ENCODE measurements at places on chromosomes 4 and X.

GRCh38 chr4:8035371-8035780, 95.7 kb upstream of the AFAP1 start:
- no peak for DNase-seq

DNA sequence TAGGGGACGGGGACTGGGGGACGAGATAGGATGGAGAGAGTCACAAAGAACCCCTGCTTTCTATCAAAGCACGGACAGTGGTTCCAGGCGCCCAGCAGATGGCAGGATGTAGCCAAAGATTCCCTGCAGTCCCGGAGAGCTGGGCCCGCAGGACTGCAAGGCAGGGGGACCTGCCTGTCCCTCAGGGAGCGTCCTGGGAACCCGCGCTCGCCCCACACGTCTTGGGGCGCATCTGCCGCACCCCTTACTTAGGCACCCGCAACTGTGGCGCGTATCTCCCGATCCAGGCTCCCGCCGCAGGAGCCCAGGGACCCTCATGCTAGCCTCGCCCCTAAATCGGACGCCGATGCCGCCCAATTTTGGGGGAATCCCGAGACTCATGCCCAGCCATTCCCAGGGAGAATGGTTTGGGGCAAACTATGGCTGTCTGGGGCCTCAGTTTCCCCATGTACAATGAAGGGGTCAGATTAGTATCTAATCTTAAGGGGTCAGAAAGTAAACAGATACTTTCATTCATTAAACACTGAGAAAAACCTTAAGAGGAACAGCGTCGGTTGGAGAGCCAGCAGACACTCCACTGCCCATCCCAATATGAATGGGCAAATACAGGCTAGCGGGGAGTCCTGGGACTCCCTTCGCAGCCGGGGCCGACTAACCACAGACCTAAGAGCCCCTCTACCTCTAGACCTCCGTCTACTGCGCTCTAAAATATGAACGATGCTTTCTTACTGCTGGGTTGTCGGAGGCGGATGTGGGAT, 581 bp upstream of the STK32B start:
- DNase-seq, result no peak

- DNase-seq, result no peak
Measured at GRCh38 chr4:53005149-53005546, 143.0 kb downstream of the RASL11B start.

DNA sequence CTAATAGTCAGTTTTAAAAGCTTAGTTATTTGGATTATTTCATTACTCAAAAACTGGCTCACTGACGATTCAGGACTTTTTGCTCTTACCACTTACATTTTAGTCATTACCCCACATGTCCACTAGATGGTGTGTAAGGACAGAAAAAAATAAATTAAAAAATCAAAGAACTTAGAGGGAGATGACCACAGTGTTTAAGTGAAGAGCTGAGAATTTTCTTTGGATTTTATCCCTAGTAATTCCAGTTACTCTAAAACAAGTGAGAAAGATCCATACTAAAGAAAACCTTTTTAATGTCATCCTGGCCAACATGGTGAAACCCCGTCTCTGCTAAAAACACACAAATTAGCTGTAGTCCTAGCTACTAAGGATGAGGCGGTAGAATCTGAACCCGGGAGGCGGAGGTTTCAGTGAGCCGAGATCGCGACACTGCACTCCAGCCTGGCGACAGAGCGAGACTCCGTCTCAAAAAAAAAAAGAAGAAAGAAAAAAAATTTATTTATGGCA, 26.4 kb upstream of the TMPRSS11B start:
- DNase-seq, result no peak

DNA sequence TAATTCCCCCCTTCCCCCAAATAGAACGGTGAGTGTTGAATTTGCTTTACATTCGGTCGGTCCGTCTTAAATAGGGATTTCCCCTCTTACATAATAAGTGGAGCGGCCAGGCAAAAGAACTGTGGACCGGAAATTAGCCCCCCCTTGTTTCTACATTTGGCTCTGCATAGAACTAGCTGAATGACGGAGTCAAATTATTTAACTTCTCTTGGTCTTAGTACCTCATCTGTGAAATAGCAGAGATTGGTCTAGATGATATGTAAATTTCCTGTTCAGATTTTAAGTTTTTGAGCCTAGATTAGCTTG, 1.3 kb downstream of the SPATA18 start:
- no peak for DNase-seq

GRCh38 chr4:56979421-56980072, 851 bp downstream of the POLR2B start:
- DNase-seq, result peak; percentile 12

DNA sequence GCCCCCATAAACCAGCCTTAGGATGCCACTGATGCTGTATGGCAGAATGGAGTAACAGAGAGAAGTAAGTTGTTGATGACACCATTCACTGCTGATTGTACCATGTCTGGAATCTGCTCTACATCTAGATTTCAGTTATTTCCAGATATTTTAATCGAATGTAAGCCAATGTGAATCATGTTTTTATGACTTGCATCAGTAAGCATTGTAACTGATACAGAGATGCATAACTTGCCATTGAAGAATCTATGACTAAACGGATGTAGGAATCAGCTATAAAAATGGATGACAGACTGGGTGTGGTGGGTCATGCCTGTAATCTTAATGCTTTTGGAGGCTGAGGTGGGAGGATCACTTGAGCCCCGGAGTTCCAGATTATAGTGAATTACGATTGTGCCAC, 161.0 kb upstream of the GATB start:
- no peak for DNase-seq

DNA sequence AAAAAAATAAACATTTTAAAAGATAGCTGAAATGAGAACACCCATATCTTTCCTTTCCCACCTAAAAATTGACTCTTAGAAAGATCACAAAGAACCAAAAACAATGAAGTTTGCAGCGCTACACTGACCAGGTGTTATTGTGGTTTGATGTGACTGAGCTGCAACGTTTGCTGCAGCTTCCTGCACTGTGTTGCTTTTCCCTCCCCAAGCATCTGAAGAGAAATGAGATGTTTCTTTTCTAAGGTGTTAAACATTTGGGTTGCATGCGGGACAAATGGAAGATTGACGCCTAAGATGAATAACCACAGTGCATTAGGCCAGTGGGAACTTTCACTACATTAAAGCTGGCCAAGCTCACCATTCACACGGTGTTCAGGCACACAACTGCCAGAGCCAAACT, 8.9 kb downstream of the LEF1 start:
- DNase-seq, result no peak

DNA sequence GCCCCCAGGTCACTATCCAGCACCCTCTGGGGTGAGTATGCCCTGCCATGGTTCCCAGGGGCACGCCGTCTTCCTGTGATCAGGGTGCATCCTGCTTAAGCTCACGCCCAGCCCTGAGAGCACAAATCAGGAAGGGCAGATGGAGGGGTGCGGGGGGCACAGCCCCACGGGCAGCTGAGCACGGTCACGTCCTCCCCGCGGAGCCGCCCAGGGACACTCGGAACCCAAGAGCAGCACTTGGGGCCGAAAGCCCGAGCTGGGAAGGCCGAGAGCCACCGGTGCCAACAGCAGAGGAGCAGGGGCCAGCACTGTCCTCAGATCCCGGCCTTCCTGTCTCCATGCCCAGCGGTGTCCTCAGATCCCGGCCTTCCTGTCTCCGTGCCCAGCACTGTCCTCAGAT, 21.5 kb downstream of the NELFA start:
- no peak for DNase-seq

DNA sequence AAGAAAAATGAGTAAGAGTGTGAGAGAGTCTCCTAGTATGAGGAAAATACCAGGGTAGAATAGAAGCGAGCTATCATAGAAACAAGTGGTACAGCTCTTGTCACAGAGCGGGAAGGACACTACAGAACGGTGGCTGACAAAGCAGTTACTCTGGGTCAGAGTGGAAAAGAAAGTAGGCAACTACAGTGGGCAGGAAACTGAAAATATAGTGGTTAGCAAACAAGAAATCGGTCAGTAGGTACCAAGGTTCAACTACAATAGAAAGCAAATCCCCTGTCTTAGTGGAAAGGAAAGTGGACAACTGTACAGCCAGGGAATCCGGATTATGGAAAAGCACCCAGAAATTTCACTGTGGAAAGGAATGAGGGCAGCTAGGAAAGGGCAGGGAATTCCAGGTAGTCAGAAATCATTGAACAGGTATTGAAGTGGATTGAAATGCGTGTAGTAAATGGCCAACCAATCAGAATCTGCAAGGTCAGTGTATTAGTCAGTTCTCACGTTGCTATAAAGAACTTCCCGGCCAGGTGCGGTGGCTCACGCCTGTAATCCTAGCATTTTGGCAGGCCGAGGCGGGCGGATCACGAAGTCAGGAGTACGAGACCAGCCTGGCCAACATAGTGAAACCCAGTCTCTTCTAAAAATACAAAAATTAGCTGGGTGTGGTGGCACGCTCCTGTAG, 219.6 kb upstream of the DIAPH2 start:
- no peak for DNase-seq

DNA sequence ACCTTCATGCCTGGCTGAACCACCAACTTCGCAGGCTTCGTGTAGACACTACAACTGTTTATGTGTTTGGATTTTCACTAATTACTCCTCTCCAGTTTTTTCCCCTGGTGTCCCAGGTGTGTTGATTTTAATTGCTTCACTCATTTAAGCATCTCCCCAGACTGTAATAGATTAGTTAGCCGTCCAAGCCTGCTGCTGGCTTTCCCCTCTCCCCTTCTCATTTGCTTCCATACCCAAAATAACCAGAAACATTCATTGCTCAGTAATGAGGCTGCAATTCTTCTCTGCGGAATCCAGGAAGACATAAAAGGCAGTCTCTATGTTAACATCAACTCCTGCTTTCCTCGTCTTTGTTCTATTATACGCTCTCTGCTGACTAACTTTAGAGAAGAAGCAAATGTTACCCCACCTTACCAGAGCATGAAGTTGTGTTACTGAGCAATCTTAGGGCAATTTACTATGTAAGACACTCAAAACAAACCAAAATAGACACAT, 37.9 kb upstream of the SCRG1 start:
- DNase-seq, result no peak

Measured in CD8-positive, alpha-beta T cell (primary cell).